ENCODE measurements at places on chromosomes 1 and 21.

- no peak for DNase-seq
Observed at GRCh38 chr1:228085287-228085951, 2.9 kb downstream of the ARF1 start.

- DNase-seq = peak; percentile 32
Observed at GRCh38 chr1:8701794-8702471, 115.5 kb downstream of the RERE start.

DNA sequence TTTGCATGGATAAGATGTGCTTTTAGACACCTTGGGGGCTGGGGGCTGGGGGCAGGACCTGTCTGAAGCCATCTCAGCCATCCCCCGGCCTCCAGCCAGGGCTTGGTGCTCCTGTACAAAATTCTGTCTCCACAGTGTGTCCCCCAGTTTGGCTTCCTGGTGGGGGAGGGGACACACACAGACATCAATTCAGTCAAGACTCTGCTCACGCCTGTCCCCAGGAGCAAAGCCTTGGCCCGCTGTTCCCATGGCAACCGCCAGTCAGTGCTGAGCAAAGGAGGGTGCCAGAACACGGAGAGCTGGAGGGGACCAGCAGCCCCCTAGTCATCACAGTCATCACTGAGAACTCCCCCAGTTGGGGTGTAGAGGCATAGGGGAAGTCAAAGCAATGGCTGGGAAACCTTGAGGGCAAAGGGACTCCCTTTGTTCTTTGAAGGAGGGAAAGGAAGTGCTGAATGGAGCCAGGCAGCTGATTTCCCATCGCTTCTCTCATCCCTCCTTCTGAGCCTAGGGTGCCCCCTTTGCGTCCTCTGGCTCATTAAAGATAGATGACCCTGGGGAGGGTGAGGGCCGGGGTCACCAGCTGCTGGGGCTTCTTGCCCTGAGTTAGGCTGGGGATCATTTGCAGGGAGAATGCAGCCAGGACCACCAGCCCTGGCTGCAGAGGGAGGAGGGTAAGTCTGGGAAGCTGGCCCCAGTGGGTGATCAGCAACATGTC lies 134.9 kb upstream of the IPO9 start:
- no peak for DNase-seq

DNA sequence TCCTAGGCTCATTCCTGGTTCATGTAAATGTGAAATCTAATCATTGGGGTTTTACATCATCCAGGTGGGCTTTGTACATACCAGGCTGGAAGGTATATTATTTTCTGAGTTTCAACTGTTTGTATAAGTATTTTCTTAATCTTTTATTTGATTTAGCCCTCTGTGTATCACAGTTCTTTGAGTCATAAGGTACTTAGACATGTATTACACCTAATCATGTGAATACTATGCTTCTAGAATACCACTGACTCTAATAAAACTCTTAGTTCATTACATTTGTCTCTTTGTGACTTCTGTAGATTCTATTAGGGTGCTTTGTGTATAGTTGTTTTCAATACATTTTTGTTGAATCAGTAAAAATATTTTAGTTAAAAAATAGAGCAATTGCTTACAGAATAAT lies 92.8 kb downstream of the ZFYVE9 start:
- no peak for DNase-seq

GRCh38 chr1:1664941-1665814 lies 6.4 kb upstream of the CDK11B start:
- DNase-seq = no peak

DNA sequence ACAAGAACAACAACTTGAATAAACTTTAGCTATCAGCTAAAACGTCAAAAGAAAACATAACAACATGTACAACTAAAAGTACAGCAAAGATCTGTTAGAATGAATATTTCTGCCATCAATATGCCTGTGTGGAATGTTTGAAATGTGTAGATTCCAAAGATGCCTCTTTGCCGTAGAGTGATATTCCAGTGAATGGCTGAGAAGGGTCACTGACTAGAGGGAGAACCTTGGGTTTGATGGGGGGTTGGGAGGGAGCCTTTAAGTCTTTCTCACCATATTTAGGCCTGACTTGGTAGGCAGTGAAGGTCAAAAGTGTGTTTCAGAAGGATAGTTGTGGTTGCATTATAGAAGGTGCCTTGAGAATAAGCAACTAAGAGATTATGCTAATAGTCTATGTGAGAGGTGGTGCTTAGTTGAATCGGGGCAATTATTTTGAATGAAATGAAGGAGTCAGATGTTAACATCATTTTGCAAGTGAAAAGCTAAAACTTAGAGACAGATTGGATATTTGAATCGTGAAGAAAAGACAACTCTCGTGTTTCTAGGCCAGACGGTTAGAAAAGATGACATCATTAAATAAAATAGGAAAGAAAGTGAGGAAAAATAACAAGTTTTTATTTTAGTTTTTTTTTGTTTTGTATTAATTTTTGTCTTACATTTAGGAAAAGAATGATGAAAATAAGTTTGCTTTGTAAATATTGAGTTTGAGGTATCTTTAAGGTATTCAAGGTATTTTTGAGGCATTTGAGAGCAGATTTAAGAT lies 53.8 kb downstream of the PLA2G4A start:
- no peak for DNase-seq

DNA sequence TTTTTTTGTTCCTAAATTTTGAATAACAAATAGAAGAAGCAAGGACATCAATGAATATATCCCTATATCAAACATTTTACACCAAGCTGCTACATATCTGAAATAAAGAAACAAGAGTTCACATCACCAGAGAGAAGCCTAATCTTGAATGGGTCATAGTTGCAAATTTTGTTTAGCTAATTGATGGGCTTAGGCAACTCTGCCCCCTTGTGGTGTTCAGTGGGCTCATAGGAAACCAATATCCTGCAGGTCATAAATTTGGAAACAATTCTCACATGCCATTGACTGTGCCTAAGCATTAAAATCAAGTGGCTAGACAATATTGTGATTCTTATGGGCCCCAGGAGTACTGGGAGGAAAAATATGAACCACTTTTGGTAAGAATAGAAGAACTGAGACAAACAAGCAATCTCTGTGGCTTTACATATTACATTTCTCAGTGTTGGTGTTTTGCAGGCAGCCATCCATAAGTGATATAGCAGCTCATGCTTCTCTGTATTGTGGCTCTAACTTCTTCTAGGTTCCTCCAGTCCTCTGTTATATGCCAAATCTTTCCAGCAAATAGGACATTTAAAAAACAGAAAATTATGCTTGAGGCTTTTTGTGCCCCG lies 1262.8 kb upstream of the PRMT6 start:
- DNase-seq = peak; percentile 17

GRCh38 chr1:34988581-34988980 lies 3.4 kb upstream of the TMEM35B start:
- no peak for DNase-seq

DNA sequence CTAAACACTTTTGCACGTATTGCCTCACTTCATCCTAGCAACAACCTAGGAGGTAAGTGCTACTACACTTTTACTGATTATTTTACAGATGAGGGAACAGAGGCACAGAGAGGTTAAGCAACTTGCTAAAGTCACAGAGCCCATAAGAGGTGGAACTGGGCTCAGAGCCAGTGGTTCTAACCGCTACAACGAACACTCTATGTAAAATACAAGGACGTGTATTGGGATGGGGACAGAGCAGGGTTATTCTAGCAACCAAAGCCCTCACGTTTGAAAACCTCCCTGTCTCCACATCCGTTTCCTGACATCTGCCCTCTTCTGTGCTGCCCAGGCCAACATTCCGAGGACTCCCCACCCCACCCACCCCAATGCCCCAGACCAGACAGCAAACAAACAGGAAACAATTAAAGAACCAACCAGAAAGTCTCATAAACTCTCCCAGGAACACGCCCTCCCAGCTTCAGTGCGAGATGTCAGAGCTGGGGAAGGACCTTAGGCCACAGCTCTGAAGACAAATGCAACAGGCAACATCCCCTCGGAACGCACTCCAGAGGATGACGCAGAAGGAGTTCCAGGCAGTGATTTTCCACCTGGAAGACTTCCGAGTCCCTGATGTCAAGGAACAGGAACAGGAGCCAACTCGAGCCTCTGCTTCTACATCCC lies 41.1 kb downstream of the GLIS1 start:
- no peak for DNase-seq

DNA sequence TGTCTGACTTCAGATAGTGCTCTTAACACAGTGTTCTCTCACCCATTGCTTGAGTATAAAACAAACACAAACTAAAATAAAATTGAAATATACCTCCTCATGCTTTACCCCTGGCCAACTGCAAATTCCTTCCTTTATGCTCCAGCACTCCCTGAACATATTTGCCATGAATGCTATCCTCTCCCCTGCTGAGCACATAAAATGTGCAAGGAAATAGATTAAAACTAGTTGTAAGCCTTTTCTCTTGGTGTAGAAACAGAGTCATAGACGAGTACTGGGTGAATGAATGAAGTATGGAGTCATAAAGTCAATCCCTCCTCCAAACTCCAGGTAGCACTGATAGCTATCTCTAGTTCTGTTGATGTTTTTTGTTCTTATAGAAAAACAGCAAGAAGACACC lies 2.6 kb downstream of the GPR161 start:
- DNase-seq = no peak

GRCh38 chr1:13949546-13949945 lies 249.6 kb downstream of the PRDM2 start:
- DNase-seq = no peak

DNA sequence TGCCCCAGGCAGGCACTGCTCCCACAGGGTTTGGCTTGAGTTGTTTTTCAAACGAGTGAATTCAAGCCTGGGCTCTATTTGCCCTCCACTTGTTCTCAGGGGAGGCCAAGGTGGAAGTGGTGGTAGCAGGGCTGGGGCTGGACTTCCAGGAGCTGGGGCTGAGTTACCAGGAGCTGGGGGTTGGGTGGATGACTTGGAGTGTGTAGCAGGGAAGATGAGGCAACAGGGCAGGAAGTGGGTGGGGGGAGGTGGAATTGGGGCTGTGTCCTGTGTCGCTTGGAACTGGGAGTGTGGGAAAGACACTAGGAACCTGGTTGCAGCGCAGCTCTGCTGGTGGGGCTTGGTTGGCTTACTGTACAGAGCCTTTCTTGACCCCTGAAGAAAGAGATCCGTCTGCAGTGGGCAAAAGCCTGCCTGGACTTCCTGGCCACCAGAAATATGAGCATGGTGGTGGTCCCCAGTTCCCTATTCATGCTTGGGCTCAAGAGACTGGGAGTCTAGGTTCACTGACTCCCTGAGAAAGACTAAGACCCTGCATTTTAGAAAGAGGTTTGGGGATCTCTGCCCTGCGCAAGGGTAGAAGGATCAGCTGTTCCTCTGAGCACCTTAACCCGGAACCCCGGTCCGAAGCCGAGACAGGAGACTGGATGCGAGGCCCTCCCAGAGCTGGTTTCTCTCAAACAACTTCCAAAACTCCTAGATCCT lies 3.1 kb downstream of the TFAP2E start:
- no peak for DNase-seq

DNA sequence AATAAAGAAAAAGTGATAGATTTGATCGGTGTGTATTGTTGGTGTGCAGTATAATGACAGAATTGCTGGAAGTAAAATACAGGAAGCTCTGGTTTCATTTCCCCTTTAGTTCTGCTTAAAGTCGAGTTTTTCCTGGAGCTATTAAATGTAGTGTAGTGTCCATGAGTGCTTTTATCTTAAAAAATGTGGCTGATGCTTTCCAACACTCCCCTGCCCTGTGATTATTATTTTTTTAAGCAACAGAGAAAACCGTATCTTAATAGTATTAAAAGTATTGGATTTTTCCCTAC lies 1.1 kb downstream of the LGALS8 start:
- DNase-seq = no peak

DNA sequence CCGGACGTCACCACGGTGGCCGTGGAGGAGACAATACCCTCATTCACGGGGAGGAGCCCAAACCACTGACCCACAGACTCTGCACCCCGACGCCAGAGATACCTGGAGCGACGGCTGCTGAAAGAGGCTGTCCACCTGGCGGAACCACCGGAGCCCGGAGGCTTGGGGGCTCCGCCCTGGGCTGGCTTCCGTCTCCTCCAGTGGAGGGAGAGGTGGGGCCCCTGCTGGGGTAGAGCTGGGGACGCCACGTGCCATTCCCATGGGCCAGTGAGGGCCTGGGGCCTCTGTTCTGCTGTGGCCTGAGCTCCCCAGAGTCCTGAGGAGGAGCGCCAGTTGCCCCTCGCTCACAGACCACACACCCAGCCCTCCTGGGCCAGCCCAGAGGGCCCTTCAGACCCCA lies 7.0 kb downstream of the TNFRSF14 start:
- DNase-seq = no peak

GRCh38 chr1:86773341-86774288 lies 69.2 kb downstream of the SH3GLB1 start:
- no peak for DNase-seq

- no peak for DNase-seq
Observed at GRCh38 chr21:46091631-46092025, 6.3 kb upstream of the COL6A2 start.

- DNase-seq = no peak
Observed at GRCh38 chr1:233723387-233723786, 109.5 kb downstream of the KCNK1 start.

- DNase-seq = no peak
Observed at GRCh38 chr1:111110197-111110899, 29.5 kb downstream of the DRAM2 start.

- no peak for DNase-seq
Observed at GRCh38 chr1:10796029-10796944, at the start of gene CASZ1. TSS of gene CASZ1 (minus strand) at chr1:10796646. CDS start at chr1:10693889, 102,757 bp downstream.

DNA sequence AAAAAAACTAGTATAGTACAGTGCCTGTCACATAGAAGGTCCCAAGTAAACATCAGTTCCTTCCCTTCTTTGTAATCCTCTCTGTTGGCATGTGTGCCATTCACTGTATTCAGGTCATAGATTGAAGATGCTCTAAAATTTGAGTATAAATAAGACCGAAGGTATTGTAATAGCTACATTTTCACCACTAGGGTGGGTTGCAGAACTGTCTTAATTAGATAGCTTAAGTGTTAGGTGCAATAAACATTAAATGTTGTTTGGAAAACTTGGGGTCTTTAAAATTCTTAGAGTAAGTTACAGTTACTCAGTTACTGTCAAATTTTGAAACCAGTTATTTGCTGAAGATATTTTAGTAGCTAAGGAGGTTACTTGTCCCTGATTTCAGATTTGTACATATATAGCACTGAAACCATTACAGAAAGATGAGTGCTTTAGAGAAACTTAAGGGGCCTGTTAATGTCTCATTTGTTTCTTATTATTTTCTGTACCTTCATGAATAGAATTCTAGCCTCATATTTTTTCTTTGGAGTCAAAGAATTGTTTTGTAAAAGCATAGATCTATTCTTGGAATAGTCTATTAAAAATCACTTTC lies 24.3 kb downstream of the PER3 start:
- DNase-seq = peak; percentile 39

- DNase-seq = peak; percentile 59
Observed at GRCh38 chr1:16420424-16421118, 16.7 kb downstream of the SPATA21 start.

DNA sequence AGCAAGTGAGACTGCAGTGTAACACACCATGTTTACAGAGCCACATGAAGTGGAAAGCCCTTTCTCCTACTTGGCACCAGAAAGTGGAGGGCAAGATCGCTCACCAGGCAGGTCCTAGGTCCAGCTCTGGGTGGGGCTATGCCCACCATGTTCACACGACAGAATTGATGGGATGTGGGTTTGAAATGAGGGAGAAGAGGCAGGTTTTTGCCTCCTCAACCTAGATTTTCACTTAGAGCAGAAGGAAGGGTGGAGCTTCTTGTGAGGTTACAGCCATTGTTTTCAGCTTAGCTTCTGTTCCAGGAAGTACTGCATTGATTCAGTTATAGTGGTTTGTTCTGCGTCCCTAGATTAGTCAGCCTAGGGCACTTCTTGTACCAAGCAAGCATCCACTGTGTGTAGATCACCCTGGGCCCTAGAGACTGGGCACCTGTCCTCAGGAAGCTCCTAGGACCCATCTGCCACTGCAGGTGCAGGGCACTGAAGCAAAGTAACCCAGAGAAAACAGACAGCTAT lies 2.3 kb downstream of the CD53 start:
- DNase-seq = peak; percentile 47

- no peak for DNase-seq
Observed at GRCh38 chr1:64343105-64343822, 126.7 kb upstream of the CACHD1 start.
